ENCODE measurements at places on chromosomes 4 and X.

DNA sequence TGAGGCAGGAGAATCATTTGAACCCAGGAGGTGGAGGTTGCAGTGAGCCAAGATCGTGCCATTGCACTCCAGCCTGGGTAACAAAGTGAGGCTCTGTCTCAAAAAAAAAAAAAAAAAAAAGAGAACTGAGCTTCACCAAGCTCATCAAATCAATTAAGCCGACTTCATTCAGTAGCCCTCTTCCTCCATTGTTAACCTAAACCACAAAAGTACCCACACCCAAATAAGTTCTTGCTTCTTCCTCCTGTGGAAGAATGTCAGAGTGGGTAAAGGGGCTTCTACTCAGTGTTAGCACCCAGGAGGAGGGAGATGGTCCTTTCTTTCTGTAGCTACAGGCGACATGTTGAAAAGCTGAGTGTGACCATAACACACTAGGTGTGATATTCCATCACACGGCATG lies 58.6 kb upstream of the CHRNA9 start:
- no peak for DNase-seq

DNA sequence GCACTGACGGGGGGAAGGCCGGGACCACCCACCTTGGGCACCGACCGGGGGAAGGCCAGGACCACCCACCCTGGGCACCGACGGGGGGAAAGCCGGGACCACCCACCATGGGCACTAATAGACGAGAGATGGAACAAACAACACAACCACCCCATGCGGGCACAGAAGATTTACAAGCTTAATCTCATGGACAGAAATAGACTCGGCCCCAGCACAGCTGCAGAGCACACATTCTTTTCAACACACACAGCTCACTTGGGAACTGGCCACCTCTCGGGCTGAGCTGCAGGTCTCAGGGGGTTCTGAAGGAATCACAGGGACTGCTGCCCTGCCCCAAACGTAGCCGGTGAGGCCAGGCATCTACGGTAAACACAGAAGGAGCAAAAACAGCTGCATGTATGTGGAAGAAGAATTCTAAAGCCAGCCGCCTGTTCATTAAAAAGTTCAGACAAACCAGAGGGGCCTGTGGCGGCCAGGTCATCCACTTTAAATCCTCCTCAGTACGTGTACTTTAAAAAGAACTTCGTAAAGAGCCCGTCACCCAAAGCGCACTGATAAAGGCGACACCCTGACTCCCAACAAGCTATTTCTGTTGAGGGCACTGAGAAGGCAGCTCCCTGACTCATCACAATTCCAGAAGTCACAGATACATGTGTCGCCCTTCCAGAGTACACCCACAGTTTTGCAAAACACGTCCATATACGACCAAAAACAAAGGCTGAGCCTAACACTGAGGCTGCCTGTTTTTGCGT lies 17.7 kb downstream of the PPP2R3B start:
- no peak for DNase-seq

- no peak for DNase-seq
Measured at GRCh38 chr4:122612540-122612939, 8.3 kb downstream of the IL21 start.

DNA sequence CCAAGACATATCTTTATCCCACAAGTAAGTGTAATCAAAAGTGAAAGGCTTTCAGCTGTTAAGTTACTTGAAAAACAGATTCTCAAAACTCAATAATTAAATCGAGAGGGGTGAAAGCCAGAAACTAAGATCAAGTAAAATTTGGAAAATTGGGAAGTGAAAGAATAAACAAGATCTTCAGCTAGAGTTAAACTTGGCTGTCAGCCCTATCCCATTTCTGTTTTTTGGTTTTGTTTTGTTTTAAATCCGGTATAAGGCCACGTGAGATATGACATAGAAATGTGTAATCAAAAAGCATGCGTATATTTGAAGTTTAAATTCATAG lies 856.8 kb downstream of the STIM2 start:
- no peak for DNase-seq

DNA sequence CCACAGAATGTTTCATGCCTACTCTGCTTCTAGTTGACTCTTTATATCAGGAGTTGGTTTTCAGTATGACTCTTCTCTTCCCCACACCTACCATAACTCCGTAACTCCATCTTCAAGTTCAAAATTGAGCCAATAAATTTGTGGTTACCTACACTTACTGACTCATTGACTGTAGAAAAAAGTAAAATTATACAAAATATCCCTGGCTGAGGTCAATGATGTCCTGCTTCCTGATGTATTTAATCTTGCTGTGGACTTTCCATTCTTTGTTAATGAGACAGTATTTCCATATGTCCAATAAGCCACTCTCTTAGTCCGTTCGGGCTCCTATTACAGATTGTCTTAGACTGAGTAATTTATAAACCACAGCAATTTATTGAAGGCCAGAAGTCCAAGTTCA lies 9.9 kb upstream of the NLGN4X start:
- DNase-seq = no peak

GRCh38 chrX:10755439-10756334 lies 135.3 kb upstream of the MID1 start:
- no peak for DNase-seq

- DNase-seq = no peak
Measured at GRCh38 chrX:115560978-115561604, at the start of gene PLS3. PLS3 (plus strand) TSS chrX:115561174; CDS start chrX:115610251, 49,077 bp downstream.

- no peak for DNase-seq
Measured at GRCh38 chrX:40459571-40460158, 121.1 kb upstream of the ATP6AP2 start.

DNA sequence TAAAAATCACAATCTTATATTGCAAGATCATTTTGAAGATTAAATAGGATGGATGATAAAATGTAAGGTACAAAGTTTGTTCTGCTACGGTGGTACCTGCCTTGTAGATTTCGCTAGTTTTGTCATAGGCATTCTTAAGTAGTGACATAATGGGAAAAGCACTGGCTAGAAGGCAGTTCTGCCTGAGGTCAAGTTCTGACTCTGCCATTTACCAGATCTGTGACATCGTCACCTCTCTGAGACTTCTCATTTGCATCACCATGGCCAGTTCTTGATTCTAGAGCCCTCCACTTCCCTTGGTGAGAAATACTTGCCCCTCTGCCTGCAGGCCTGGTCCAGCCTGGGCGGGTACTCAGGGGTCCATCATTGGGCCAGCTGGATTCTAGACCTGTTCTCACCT lies 85.2 kb downstream of the HS3ST1 start:
- no peak for DNase-seq

DNA sequence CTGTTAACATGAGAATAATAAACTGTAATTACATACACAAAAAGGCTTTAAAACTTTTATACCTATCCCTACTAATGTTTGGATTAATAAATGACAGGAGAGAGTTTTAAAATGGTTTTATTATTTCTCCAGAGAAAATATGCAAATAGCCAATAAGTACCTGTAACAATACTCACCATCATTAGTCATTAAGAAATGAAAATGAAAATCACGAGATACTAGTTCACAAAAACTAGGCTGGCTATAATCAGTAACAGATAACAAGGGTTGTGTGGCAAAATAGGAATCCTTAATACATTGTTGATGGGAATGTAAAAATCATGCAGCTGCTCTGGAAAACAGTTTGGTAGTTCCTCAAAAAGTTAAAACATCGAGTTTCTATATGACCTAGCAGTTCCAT lies 25.2 kb upstream of the AP1AR start:
- DNase-seq = no peak

GRCh38 chr4:100557306-100557705 lies 39.5 kb upstream of the EMCN start:
- DNase-seq = no peak

DNA sequence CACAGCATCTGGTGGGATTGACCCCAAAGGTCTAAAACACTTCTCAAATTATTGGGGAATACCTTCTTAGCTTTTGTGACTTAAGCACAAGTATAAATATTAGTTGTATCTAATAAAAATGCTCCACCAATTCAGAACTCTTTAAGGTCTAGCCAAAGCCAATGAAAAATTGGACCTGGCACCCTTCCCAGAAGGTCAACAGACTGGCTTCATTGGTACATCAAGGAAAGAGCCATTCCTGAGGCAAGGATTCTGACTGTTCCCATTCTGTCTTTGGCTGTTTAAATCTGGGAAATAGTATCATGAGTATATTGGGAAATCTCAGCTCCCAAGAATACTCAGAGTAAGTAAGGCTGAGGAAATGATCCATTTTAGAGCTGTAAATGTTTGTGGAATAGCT lies 153.0 kb upstream of the TRPC5 start:
- no peak for DNase-seq

- no peak for DNase-seq
Measured at GRCh38 chrX:100748108-100748507, 16.2 kb upstream of the SYTL4 start.

GRCh38 chr4:151049430-151049884 lies 34.4 kb upstream of the LRBA start:
- DNase-seq = no peak

GRCh38 chrX:43939187-43939926 lies 33.8 kb downstream of the NDP start:
- DNase-seq = no peak

GRCh38 chrX:126027229-126027628 lies 138.9 kb downstream of the DCAF12L2 start:
- no peak for DNase-seq

- DNase-seq = no peak
Measured at GRCh38 chr4:5373327-5373726, 322.0 kb downstream of the STK32B start.

DNA sequence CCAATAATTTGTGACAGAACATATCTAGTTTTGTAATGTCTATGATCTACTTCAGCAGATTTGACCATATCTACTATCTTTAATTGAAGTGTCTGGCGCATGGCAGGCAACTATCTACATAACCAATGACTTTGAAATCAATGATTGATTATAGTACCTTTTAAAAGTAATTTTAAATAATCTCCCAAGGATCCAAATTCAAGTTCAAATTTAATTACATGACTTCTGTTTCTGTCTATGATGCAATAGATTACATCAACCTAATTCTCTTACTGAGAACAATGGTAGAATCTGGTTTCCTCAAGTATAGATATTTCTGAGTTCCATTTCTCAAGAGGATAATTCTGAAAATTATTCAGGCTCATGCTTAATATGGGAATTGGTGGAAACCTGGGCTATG lies 177.4 kb upstream of the IL15 start:
- no peak for DNase-seq

DNA sequence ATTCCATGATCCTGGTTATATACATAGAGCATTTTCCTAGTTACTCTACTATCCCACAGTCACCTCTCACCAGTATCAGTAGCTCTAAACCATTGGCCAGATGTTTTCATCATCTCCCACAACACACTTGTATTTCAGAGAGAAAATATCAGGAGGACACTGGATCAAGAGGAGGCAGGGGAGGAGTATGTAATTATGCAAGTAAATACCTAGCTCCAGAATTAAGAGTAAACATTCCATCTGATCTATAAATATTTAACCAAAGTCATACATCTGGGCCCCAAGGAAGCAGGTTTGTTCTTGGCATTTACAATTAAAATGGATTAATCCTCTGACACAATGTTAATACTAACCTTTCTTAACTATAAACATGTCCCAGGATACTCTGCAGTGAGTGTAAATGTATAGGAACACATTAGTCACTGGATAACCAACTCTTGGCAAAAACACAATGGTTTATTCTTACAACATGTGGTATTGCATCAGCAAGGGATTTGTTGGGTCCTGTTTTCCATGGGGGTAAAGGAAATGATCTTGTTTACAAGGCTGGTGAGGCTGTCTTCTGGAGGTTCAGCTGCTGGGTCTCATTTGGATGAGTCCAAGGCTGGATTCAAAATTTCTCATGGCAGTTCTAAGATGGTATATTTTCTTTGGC lies 170.1 kb downstream of the ATG4A start:
- no peak for DNase-seq

GRCh38 chr4:132108784-132109183 lies 1040.3 kb upstream of the PCDH10 start:
- no peak for DNase-seq

DNA sequence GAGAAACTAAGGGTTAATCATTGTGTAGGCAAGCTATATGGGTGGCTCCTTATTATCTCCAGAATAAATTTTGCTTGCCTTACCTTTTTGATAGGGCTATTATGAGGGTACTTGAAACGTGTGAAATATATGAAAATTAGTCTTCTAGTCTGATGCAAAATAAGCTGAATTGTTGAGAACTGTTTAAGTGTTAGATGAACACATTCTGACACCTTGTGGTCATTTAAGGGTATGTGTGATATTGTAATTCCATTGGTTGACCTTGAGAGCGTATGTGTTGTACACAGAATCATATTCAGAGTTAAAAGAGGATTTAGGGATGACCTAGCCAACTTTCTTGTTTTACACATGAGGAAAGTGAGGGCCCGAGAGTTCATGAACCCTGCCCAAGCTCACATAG lies 44.6 kb upstream of the LINC00632 start:
- peak; percentile 3 for DNase-seq

DNA sequence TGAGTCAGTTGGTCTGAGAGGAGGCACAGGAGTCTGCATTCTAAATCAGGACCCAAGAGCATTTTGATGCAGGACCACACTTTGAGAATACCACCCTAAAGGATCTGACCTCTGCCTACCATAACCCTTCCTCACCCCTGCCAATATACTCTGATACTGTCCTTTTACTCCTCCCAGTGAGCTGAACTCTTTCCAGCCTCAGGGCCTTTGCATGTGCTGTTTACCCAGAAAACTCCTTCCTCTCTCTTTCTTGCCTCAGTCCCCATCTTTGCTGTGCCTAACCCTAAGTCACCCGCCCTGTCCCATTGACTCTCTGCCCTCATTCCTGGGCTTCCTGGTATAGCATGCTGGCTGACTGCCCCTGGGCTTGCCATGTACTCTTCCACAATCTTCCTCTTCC lies 54.7 kb downstream of the OCRL start:
- no peak for DNase-seq

DNA sequence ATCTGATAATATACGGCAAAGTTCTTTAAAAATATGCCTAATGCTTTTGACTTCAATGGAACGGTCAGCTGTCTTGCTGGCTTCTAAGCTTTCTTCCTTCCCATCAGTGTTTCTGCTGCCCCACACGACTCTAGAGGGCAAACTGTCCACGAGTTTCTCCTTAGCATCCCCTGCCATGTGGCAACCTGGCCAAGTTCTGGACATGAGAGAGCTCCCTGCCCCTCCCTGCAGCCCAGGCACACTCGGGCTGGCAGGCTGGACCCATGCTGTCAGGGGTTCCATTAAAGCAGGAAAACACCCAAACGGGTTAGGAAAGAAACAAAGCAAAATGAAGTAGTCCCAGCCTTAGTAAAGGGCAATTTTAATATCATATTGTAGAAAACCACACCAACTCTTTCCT lies 38.8 kb downstream of the KDR start:
- no peak for DNase-seq

DNA sequence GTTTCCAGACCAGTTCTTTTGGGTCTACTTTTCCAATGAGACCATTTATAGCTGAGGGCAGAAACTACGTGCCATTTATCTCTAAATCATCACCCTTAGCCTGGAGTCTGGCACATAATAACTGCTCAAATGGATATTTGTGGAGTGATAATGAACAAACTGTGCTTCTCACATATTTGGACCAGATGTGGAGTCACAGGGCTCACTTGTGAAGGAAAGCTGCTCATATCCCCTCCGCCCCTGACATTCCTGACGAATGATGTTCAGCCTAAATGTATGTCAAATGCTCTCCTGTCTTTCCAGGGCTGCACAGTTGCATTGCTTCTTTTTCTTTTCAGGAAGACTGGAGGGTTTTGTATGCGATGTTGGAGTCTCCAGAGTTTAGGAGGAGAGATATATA lies 110.1 kb downstream of the GBA3 start:
- DNase-seq = no peak

All from SK-N-MC (cell line).